ENCODE measurements at places on chromosomes 3 and 15.

DNA sequence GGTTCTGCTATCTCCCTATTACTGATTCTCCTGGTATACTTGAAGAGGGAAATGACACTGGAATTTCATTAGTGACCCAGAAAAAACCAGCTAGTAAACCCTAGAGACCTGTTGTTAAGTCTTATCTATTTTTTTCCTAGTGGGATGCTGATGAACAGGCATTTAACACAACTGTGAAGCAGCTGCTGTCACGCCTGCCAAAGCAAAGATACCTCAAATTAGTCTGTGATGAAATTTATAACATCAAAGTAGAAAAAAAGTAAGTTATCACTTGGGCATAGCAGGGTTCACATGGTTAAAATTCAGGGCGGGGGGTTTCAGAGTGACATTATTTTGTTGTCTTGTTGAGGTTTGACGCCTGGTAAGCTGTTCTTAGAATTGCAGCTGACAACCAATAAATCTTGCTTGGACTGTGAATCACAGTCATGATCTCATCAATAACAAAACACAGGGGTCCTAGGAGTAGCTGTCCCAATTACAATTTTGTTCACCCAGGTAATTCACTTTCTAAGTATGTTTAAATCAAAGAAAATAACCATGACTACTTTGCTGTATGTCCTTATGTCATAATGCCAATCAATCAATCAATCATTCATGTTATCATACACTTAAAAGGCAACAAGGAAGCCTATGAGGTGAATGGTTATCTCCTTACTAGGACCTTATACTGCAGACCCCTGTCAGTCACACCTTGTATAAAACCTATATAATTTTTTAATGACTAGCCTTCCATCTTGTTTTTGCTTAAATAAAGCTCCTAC, 4.6 kb downstream of the SRP14 start:
- DNase-seq = no peak

DNA sequence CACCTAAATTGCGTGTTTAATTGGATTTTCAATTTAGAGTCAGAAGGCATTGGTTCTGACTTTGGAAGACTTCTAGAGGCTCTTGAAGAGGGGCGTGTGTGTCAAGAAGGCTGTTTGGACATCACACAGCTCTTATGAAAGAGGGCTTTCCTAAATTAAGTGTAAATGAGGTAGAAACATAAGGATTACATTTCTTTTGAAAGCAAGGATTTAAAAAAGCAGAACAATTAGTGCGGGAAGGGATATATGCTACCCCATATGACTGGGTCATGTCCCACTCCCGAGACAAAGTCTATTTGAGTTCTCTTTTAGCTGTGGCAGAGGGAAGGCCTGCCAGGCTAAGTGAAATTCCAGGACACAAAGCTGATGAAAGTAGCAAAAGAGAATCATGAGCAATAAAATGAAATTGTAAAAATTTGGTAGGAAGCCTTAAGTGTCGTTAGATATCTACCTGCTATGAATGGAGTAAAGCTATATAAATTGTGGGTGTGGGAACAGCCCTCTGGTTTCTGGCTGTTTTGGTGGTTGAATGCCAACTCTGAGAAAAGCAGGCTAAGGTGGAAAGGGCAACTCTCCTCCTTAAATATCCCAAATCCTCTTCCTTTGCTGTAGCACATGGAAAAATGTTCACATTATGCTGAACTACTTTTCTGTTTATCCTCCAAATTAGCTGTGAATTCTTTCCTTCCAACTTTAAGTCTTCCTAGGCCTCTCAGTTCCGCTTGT, 100.6 kb upstream of the TSC22D2 start:
- DNase-seq = no peak

DNA sequence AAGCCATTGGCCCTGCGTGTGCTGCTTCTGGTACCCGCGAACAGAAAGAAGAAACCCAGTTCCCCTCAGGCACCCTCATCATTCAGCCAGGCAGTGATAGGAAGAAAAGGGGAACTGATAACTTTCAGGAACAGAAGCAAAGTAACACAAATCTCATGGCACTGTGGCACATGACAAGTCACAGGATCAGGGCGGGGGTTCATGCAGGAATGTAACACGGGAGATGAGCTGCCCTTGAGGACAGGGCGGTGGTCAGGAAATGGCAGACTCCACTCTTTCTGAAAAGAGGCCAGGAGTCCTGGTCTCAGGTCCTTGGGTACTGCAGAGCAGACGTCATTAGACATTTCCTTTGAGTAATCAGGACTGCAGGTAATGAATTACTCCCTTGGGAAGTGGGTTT, 95.5 kb downstream of the CCNL1 start:
- DNase-seq = no peak

- no peak for DNase-seq
These were observed 45.1 kb downstream of the HMCES start for GRCh38 chr3:129323651-129324294.

Data from spinal cord (tissue), 10 donors.